ENCODE measurements at places on chromosomes 1 and 21. TPM values are rescaled to one million over a fixed set of nuclear protein-coding genes. Genes with fewer than 3 reads are reported as not detected.

The HSD3B2 gene
- total RNA-seq, result not detected

- DNase-seq, result no peak
Observed at GRCh38 chr1:168114845-168115244, 21.9 kb downstream of the GPR161 start.

GRCh38 chr1:150798525-150798924 is 9.5 kb downstream of the CTSK start:
- no peak for DNase-seq

DNA sequence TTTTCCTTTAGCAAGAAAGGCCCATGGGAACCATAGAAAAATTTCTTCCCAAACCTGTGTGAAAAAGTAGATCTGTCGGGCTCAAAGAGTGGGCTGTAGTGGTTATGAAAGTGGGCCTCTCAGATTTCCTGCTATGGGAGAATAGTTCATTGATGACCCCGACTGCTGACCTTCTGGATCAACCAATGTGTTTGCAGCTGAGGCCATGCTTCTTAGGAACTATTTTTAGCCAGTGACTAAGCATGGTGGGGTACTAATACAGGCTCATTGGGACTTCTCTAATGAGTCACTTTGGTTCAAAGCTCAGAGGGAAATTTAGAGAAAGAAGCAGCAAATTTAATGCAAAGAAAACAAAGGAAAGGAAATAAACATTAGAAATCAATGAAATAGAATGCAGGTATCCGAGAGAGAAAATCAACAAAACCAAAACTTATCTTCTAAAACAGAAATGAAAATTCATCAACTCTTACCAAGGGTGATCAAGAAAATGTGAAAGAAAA is 12.6 kb upstream of the PSMA5 start:
- DNase-seq, result no peak
